Stimulated activated CD8-positive, alpha-beta memory T cell treated with anti-CD3 and anti-CD28 coated beads, Interleukin-4, amount 100 ng/mL, for 1 hour (primary cell): ENCODE measurements at places on chromosomes 16 and 17.

- DNase-seq, result no peak
Measured at GRCh38 chr16:5032748-5033167, 977 bp downstream of the NAGPA start.

DNA sequence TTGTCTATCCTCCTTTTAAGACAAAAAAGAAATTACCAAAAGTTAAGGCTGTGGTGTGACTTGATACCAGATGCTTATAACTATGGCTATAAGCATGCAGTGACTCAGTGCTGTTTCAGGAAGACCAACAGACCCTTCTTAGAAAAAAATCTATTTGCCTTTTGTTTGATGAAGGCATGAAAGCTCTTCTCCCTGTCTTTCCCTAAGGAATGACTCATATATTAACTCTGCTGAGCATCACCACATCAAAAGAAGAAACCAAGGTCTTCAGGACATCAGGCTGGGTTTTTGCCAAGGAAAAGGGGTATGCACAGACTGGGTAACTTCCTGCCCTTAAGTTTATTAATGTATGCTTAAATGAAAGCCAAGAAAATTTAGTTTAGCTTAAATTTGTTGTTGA, 47.1 kb downstream of the VMP1 start:
- no peak for DNase-seq

DNA sequence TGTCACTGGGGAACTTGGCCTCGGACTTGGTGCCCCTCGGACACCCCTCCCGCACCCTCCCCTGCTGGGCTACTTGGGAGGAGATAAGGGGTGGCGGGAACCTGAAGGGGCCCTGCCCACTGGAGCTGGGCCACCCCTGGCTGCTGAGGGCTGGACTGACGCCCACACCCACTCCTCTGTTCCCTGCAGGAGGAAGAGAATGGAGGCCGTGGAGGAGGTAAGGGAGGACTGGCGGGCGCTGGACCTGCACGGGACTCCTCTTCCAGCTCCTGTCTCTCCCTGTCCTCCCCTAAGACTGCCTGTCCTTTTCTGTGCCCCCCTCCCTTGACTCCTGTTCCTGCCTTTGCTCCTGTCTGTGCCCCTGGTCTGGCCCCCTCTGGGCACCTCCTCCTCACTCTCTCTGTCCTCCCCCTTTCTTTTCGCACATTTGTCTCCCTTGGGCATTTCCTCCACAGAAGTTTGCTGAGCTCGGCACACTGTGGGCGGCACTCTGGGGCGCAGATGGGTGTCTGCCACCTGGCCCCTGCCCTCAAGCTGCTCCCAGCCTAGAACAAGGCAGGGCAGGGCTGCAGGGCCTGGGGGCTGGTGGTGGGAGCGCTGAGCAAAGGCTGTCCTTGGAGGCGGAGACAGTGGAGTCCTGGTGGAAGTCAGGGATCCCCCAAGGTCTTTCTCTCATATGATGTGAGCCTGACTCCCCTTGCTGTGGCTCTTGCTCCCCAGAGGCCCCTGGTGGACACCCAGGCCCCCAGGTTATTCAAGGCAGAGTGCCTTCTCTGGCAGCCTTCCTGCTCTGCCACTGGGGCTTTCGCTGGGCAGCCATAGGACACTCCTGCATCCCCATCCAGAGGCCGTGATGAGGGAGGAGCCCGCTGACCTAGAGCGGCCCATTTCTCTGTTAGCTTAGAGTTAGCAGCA, 32.7 kb downstream of the ARHGAP23 start:
- DNase-seq, result no peak

GRCh38 chr16:84048270-84048669, 5.7 kb upstream of the SLC38A8 start:
- DNase-seq, result no peak

GRCh38 chr17:47945080-47945479, 3.7 kb downstream of the PNPO start:
- no peak for DNase-seq

DNA sequence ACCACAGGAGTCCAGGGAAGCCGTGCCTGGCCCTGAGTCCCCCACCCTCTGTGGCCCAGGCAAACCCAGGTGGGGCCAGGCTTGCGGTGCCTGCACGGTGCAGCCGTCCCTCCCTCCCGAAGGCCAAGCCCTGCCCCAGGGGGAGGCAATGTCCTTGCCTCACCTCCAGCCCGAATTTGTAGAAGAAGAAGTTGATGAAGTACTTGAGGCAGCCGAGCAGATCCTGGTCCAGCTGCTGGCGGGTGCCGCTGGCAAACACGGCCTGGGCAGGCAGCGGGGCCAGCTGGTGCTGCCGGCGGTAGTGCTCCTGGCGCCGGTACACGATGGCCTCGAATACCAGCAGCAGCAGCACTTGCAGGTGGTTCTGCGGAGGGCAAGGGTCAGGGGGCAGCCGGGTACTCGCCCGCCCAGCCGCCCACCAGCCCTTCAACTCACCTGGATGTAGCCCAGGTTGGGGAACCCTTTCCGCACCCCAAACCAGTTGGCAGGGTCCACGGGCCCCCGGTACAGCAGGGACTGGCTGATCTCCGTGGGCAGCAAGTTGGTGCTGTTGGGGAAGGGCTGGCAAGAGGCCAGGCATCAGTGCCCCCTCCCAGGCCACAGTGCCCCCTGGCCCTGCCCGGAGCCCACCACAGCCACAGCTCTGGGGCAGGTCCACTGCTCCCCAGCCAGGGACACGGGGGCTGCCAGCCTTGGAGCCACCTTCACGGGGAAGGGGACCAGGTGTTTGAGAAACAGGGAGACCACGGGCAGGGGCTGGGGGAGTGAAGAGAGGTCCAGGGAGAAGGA, 26.1 kb downstream of the CTU2 start:
- no peak for DNase-seq

GRCh38 chr16:84524346-84524920, 20.0 kb upstream of the MEAK7 start:
- DNase-seq, result no peak

GRCh38 chr17:14389681-14390080, 88.8 kb downstream of the HS3ST3B1 start:
- no peak for DNase-seq

GRCh38 chr16:23960081-23960885, 124.5 kb downstream of the PRKCB start:
- no peak for DNase-seq

- no peak for DNase-seq
Measured at GRCh38 chr17:7260151-7260550, 2.1 kb downstream of the CLDN7 start.
